Tibial artery (tissue), 4 donors: ENCODE measurements at places on chromosomes 5 and 9.

DNA sequence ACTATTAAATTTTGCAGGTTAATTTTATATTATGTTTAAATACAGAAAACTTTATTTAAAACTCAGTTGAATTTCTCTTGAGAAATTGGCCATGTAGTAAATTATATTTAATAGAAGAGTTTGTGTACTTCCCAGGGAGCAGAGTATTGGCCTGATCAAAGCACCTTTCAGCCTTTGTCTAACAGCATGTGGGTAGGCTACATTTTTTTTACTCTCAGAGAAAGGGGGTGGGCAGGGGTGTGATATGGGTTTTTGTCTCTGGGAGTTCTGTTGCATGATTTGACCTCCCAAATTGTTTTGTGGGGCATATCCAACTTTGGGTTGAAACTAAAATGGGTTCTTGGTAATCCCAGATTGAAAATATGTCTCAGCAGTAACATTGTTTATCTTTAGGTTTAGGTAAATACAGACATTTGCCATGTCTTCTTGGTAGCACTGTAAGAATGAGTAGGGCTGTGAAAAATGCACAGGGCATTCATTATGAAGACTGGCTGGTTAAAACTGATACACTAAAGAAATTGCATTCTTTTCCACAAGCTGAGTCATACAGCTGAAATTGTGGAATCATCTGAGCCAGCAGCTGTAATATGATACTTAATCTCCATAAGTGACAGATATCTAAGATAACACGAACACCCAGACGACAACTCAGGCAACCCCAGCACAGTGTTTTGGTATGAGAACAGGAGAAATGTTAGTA, 75.4 kb upstream of the CDKN2B start:
- no peak for DNase-seq

- no peak for DNase-seq
Observed at GRCh38 chr9:104826911-104827310, 63.0 kb downstream of the NIPSNAP3B start.

GRCh38 chr9:89597711-89598362, 7.0 kb upstream of the GADD45G start:
- peak; percentile 51 for DNase-seq

DNA sequence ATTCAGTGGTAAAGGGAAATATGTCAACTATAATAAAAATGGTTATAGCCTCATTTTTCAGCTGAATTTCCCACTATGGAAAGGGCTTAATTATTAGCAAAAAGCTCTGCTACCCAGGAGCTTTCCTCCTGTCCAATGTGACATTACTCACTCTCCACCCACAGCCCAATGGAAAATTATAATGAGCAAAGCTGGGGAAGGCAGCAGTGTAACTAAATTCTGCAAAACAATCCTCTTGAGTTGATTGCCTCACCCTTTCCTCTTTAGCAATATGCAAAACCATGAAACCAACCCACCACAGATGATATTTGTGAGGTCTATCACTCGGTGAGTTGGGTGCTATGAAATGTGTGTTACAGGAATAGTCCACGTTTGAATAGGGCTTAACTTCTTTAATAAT, 14.0 kb upstream of the PLPPR1 start:
- DNase-seq, result no peak

DNA sequence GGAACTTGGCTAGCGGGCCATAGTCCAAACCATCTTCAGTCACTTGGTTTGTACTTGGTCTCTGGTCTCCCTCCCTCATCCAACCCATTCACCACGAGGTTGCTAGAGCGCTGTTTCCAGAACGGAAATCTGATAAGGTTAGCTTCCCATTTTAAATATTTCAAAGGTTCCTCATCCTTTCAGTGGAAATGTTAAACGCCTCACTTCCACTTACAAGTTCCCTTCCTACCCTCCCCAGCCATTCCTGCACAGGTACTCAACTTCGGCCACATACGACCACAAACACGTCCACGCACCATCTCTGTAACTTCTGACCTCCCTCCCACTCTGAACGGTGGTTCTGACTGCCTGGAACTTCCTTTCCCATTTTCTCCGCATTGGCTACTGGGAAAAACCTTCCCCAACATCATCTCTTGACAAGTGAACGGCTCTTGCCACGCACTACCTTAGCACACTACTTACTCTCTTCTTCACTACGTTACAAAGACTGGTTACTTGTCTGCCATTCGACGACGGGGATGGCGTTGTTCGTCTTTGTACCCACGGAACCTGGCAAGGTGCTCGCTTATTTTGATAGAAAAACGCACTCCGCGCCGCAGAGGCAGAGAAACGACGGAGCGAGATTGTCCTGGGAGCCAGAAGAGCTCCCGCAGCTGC, 629 bp downstream of the CCNH start:
- DNase-seq, result peak; percentile 64

DNA sequence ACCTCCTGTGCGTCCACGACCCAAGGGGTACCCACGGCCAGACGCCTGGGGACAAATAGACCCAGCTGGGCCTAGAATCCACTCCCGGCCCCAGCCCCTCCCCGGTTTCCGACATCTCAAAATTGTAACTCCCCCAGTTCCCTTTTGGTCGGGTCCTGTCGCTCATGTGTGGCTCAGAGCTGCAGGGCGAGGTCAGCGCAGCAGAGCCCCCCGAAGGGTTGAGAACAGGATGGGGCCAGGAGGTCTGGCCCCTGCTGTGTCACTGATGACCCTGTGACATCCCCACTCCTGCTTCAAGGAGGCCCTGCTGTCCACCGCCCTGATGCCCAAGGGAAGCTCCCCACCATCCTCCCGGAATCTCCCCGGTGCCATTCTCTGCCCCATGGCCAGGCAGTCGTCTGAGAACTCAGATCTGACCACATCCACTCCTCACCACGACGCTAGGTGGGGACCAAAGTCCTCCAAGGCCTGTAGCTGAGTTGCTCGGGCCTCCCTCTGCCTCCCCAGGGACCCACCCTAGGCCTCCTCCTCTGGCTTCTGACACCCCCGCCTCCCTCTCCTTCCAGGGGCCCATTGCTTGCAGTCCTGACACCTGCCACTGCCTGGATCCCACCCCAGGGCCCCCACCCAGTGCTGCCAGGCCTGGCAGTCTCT, 3.9 kb downstream of the SLC9A3 start:
- DNase-seq, result no peak

- DNase-seq, result no peak
Observed at GRCh38 chr5:34998058-34998789, 49.5 kb downstream of the AGXT2 start.

DNA sequence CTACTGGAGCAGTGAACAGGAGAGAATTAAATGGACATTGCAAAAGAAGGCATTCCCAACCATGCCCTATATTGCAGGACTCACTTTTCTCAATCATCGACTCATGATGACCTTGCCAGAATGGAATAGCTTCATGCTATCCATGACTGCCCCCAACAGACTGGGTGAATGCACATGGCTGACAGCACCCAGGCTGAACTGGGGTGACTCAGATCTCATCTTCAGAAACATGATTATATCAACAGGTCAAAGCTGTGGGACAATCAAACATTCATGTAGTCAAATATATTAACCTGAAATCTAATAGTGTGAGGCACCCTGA, 34.7 kb upstream of the MIER3 start:
- no peak for DNase-seq

- DNase-seq, result no peak
Observed at GRCh38 chr9:123401879-123402513, 46.0 kb downstream of the CRB2 start.

DNA sequence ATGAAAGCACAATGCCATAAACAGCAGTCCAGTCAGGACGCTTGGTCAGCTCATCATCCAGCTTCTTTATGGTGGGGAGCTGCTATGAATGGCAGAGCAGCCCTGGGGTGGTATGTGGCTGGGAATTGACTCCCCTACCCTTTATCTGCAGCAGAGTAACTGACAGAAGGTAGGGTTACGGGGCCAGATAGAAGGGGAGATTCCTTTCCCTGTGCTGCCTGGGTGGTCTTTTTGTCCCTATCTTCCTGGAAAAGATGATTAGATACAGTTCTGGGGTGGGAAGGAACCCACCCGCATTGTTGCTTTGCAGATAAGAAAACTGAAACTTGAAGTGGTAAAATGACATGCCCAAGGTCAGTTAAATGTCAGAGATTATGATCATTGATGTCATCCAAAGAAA, 405.5 kb downstream of the ARHGEF28 start:
- DNase-seq, result no peak
